ENCODE measurements at places on chromosomes 16 and 17.

- no peak for DNase-seq
Observed at GRCh38 chr16:17306745-17307144, 164.0 kb downstream of the XYLT1 start.

GRCh38 chr16:80175011-80175410 is 365.8 kb upstream of the DYNLRB2 start:
- no peak for DNase-seq

DNA sequence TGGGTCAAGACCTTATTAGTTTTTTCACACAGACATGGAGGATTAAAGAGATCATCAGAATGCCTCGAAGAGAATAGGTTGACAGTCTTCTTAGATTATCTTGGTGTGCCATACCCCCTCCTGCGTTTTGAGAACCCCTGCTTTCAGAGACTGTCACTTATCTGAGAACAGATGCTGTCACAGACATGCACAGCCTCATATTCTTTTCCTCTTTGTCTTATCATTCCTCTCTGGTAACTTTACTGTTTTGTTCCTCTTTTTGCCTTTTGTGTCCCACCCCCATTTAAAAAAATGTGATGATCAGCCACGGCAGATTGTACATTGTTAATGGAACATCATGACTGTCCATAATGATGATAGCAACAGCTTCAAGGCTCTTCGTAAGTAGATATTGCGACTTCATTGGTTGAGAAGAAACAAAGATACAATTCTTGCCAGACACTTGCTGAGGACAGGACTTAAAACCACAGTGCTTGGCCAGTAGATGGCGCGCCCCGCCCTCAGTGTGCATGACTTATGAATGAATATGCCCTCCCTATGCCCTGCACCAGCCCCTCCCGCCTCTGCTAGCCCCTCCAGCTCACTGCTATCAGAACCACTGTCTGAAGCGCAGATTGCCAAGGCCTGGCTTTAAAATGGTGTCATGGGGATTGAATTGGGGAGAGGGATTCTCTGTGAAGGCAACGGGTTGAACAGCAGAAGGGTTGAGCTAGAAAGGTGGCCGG is 2.6 kb upstream of the PITPNC1 start:
- no peak for DNase-seq

DNA sequence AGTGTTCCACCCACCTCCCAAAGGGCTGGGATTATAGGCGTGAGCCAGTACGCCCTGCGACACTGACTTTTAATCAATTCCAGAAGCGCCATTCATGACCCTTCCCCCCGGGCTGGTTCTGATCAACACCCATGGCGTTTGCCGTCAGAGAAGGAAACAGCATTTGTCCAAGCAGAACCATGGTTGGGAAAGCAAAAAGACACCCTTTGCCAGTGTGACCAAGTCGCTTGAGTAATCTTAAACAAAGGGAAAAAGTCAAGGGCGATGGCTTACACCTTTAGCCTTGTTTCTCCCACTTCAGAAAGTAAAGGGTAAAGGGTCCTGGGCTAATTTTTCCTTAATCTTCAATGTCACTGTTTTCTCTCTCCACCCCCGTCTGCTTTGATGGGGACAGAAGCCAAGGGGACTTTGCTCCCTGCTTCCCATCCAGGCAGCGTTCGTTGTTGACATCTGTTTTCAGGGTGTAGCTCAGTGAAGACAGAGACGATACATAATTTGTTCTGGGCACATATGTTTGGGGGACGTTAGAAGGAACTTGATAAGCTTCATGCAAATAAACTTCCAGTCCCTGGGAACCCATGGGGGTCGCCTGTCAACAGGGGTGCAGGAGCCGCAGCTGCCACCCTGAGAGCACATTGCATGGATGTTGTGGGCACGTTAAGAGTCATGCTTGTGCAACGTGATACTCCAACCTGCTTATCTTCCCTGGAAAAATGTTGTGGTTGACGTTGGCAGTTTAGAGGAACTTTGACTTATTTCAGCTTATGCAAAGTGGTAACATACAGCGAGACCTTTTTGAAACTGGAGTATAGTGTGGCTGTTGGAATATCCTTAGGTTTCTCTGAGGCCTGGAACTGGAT is 50.6 kb upstream of the TANGO6 start:
- no peak for DNase-seq

DNA sequence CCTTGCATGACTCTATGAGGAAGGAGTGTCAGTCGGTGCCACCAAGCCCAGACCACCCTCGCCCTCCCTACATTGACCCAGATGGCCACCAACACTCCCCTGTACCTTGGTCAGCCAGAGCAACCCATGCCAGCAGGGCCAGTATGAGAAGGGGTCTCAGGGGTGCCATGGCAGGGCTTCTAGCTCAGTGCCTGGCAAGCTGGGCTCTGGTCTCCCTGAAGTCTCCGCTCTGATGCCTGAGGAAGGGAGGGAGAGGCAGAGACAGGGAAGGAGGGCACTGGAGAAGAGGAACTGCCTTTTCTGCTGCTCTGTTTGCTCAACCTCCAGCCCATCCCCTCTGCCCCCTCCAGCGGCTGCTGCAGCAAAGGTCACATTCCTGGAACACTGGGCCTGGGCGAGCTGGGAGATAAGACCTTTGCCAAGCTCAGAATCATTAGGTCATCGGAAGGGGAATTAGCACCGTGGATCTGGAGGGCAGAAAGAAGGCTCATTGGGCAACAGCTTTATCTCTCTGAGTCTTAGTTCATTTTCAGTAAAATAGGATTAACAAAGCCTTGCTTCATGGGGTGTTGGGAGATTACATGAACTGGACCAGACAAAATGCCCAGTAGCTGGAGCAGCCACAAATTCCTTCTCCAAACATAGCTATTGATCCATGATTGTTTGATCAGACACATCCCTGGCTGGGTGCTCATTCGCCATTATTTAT is at the start of gene VTN:
Gene VTN, minus strand, starts transcription at position 273 of the 709 bp plus-strand sequence. Its CDS starts 104 bp downstream, at position 169.
- no peak for DNase-seq

DNA sequence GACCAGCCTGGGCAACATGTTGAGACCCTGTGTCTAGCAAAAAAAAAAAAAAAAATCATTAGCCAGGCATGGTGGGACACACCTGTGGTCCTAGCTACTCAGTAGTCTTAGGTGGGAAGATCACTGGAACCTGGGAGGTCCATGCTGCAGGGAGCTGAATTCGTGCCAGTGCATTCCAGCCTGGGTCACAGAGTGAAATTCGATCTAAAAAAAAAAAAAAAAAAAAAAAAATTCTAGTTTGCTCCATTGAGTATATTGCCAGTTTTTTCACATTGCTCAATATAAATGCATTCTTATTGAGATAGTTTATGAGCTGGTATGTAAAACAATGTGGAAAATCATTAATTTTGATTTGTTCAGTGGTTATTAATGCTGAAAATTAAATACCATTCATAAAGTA is 52.0 kb downstream of the ABHD15 start:
- no peak for DNase-seq

GRCh38 chr16:3774156-3774767 is 56.9 kb upstream of the TRAP1 start:
- no peak for DNase-seq

DNA sequence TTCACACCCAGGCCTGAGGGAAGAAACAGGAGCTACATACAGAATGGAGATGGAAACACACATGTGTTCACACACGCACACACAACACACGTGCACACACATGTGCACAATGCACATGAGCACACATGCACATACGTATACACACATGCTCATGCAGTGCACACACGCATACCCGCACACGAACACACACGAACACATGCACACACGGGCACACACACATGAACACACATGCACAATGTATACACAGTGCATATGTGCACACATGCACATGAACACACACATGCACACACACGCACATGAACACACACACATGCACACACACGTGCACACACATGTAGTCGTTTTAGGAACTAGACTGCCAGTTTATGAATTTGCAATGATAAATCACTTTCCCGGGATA is 49.3 kb upstream of the CDR2 start:
- DNase-seq: no peak

DNA sequence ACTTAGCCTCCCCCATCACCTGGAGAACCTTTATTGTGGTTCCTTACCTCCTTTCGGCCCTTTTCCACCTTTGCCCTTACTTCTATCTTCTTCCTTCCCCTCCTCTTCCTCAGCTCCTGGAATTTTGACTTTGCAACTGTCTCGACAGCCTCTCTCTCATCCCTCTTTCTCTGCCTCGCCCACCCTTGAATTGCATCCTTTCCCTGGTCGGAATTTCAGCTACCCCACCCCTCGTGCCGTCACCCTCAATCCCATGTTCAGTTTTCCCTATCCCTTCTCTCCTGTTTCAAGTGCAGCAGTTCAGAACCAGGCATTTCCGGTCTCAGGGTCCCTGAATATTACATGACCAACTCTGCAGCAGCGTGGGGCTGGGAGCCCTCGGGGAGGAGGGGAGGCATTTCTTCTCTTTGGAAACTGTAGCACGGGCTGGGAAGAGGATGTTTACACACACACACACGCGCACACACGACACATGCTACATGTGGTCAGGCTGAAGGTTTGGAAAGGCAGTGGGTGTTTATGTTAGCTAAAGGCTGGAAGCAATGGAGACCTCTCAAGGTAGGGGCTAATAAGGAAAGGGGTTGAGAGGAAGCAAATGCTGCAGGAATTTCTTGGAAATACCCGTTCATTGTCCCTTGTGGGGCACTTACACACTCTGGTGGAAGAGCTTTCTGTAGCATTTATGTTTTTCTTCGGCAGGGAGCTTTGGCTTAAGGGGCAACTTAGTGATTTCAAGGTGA is 971 bp downstream of the MINK1 start:
- DNase-seq: no peak

DNA sequence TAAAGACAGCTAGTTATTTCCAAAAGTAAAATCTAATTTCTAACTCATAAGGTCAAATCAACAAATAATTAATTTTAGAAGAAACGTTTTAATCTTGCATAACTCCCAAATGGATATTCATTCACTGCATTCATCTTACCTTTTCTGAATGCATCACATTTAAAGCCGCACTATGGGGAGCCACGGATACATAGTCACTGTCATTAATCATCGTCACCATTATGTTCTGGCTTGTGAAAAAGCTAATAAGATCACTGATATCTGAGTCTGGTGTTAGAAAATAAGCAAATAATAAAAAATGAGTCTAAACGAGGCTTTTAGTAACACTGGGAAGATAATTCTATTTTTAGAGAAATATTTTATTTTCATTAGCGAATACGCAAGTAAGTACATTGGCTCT is 42.4 kb upstream of the ABCA10 start:
- no peak for DNase-seq

GRCh38 chr17:80274331-80274730 is 13.7 kb downstream of the RNF213 start:
- no peak for DNase-seq

GRCh38 chr17:6996256-6997011 is 585 bp downstream of the ALOX12 start:
- DNase-seq: no peak

DNA sequence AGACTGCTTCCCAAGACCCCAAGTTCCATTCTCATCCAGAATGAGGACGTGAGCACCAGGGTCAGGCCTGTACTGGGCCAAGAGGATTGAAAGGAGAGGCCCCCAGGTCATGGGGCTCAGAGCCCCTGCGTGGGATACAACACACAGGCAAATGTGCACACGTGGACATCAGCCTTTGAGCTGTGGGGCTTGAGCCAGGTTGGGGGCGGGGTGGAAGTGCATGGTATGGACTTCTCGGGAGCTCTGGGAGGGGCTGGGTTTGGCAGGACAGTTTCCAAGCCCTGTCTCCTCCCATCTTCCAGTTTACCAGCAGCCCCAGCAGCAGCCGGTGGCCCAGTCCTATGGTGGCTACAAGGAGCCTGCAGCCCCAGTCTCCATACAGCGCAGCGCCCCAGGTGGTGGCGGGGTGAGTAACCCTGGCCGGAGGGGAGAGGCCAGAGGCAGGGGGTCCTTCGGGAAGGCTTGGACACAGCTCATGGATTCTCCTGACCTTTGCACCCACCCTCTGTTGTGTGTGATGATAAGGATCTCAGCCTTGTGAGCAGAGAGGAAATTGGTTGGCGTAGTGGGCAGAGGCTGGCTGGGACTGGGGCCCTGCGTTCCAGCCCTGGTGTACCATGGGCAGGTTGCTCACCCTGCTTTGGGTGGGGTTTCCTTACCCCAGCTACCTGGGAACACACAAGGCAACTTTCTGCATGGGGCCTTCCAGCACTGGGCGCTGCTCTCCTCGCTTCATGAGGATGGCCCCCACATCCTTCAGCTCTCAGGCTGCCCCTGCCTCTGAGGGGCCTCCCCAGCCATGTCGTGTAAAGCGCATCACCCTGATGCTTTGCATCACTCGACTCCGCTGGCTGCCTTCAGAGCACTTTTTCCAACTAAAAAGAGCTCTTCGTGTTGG is 10.4 kb upstream of the LASP1NB start:
- no peak for DNase-seq

DNA sequence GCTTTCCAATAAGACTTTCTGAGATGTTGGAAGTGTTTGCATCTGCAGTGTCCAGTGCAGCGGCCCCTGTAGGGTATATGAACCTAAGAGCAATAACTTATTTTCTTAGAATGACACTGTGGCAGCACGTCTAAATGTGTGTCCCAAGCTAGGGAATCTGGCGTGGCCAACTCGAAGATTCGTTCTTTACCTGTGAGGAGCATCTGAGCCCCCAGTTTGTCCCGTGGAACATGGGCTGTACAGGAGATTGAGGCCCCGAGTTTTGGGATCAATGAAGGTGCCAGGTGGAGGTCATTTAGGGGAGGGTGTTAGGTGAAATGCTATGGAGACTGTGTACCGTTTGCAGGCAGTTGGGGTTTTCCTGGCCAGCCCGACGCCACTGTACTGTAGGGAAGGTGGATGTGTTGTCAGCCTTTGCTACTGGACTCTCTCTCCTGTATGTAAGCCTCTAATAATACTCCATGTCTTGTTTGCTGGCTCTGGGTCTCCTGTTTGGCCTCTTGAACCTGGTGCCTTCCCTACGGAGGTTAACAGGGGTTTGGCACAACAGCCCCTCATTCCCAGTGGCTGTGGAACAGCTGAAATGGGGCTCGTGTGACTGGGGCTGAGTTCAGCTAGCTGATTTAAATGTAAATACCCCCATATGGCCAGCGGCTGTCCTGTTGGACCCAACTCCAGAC is 45.5 kb upstream of the SDK2 start:
- DNase-seq: no peak

- DNase-seq: no peak
Observed at GRCh38 chr17:6506679-6507231, 49.6 kb downstream of the PITPNM3 start.

DNA sequence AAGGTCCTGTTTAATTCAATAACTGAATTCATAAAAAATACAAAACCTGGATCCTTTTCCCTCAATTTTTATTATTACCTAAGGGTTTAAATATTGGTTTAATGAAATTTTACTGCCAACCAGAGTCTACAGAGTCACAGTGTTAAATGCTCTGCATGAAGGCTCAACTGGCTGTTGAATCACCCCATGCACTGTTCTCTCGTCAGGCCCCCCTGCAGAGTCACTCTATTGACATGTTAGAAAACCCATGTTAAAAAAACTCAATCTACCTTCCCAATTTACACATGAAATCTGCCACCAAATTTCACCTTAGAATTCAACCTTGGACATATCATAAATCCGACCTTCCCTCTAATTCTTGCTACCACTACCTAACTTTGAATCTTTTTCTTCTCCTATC is 43.3 kb upstream of the ULK2 start:
- no peak for DNase-seq

GRCh38 chr16:80233097-80233835 is 307.5 kb upstream of the DYNLRB2 start:
- DNase-seq: no peak

GRCh38 chr17:56325313-56326000 is 172.2 kb downstream of the ANKFN1 start:
- no peak for DNase-seq

Measured in Panc1 (cell line).